ENCODE measurements at places on chromosomes 12 and 14.

DNA sequence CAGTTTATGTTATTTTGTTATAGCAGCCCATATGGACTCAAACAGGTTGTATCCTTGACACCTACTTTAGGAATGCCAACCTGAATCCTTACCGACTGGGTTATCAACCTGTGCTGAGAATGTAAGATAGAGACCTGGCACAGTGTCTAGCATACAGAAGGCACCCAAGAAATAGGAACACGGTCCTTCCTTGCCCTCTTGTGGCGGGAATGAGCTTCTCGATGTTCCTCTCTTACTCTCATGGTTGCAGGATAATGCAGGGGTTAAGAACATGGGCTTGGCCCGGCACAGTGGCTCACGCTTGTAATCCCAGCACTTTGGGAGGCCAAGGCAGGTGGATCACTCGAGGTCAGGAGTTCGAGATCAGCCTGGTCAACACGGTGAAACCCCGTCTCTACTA, 6.5 kb downstream of the C12orf43 start:
- DNase-seq, result peak; percentile 30

DNA sequence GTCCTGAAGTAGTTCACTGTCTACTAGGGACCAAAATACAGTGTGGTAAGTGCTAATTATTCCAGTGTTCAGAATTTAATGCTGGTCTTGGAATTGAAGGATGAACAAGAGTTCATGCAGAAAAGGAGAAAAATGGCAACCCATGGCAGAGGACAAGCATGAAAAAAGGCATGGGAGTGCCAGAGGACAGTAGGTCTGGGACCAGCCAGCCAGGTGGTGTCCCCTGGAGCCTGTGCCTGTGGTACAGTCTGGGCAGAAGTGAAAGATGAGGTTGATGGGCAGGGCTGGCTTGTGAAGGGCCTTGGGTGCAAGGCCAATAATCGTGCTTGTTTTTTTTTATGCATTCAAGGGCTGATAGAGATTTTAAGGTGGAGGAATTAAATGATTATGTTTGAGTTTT, 21.0 kb downstream of the C12orf75 start:
- DNase-seq, result no peak

DNA sequence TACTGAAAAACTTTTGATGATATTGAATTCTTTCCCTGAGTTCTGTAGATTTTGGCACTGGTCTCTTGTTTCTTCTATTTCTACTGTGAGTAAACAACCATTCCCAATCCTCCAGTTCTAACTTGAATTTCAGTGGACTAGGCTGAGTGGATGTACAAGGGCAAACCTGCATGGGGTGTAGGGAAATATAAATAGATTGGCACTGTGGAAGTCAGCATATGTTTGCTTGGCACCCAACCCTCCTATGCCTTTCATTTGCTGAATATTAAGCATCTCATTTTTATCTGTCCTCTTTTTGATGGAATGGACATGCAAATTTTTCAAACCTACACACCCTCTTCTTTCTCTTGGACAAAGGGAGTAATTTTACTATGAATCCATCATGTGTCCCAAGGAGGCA, 828.3 kb downstream of the DIO2 start:
- no peak for DNase-seq

DNA sequence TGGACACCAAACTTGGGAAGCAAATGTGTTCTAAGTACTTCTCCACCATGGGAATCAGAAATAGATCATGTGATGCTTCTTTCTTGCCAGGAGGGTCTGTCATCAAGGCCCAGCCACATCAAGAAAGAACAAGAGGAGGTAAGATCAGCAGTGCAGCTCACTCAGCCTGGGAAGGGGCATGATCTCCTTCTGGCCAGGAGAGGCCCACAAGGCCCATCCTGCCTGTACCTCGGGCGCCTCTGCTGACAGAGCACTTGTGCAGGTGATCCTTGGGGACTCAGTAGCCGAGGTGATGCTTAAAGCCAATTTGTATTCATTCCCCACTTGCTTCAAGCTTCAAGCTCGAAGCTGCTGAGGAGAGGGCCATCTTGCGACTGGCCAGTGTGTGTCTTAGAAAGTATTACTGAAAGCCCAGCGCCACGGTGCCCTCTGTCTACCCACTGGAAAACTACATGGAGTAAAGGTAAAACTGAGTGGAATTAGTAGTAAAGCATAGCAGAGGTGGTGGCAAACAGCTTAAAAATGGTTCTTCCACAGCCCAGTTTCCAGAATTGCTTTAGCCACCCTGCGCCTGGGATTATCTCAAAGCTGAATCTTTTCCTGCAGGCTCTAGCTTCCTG, 26.2 kb downstream of the RTRAF start:
- peak; percentile 23 for DNase-seq

Measured in HEK293T (cell line).